Uterus (tissue), 4 donors: ENCODE measurements at places on chromosomes 16 and 17. TPM values are rescaled to one million over a fixed set of nuclear protein-coding genes. Genes with fewer than 3 reads are reported as not detected.
A peak's percentile ranks its signal among the peaks of the same experiment; 100 is the strongest.

GRCh38 chr16:57889960-57890751 lies 80.8 kb downstream of the CNGB1 start:
- DNase-seq = no peak

GRCh38 chr16:65744401-65744800 lies 622.1 kb upstream of the CDH5 start:
- no peak for DNase-seq

- no peak for DNase-seq
These were observed 6.0 kb upstream of the NT5M start for GRCh38 chr17:17297217-17297616.

DNA sequence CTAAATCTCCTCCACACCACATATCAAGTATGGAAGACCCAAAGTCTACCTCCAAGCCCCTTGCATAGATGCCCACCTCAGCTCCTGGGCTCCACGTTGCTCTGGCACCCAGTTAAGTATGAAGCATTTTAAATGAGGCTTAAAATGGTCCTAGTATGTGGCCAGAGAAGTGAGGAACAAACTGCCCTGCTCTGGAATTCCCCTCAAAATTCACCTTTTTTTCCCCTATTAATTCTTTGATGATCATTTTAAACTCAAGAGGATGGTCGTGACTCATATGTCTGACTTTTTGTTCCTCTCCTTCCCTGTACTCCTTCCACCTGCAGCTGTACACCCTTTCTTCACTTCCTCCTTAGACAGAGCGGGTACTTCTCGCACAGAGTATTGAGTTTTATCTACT lies 234.5 kb upstream of the MYOCD start:
- DNase-seq = no peak

The KDM8 gene
- total RNA-seq = 4.1 TPM

- no peak for DNase-seq
These were observed 49.9 kb downstream of the MAP2K4 start for GRCh38 chr17:12070561-12070960.

GRCh38 chr16:72959301-72959996 lies 88.5 kb downstream of the ZFHX3 start:
- no peak for DNase-seq

GRCh38 chr16:383326-384051 lies 1.7 kb upstream of the PGAP6 start:
- DNase-seq = no peak

The BCO1 gene
- total RNA-seq = 0.97 TPM

GRCh38 chr16:84084570-84085270 lies 32.0 kb downstream of the MBTPS1 start:
- DNase-seq = peak; percentile 50

The TEN1 gene
- 16.5 TPM for total RNA-seq

- no peak for DNase-seq
These were observed 7.3 kb downstream of the PIEZO1 start for GRCh38 chr16:88777471-88778270.

The ZBTB4 gene
- total RNA-seq = 22.7 TPM

DNA sequence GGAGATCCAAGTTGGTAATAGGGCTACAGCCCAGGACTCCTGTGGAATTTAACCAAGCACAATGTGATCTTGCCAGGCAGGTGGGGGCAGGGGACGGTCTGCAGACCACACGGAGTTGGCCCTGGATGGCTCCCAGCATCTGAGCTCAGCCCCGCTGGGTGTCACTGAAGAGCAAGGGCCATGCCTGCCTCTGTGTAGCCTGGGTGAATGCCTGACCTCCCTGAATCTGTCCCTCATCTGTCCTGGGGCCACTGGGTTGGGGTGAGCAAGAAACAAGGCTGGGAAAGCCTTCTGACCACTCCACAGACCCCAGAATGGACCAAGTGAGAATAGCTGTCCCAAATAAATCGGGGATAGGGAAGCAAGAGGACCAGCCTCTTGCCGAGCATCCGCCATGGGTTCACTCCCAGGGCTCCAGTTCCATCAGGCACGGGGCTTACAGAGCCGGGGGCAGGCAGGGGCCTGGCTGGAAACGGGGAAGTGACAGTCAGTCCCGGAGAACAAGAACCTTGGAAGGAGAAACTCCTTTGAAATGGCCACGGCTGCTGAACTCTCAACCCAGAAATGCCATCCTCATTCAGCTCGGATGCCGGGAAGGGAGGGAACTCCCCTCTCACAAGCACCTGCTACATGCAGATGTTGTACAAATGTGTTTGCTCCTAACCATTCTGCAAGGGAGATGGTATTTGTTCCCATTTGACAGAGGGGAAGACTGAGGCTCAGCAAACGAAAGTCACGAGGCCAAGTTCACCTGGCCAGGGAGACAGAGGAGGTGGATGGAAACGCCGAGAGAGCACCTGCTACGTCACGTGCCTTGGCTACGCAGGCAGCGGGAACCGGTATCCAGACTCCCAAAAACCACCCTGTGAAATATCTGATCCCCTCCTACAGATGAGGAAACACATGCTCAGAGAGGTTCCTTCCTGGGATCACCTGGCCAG lies 50.0 kb downstream of the RMI2 start:
- no peak for DNase-seq

DNA sequence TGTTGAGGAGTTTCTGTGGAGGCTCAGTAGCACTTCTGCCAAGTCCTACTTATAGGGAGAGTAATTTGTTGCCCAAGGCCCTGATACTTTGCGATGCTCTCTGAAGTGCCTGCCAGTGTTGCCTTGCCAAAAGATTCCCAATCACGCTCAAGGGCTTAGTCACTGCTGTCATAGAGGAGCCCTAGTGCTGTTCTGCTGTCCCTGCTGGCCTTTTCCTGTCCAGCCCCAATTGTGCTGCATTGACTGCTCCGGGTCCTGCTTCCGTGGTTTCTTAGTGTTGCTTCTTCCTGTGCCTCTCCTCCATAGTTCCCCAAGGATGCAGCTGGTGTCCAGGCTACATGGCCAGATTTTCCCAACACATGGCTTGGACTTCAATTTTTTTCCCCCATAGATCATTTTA lies 13.9 kb downstream of the NUP93 start:
- peak; percentile 34 for DNase-seq

The SLC52A1 gene
- not detected for total RNA-seq

DNA sequence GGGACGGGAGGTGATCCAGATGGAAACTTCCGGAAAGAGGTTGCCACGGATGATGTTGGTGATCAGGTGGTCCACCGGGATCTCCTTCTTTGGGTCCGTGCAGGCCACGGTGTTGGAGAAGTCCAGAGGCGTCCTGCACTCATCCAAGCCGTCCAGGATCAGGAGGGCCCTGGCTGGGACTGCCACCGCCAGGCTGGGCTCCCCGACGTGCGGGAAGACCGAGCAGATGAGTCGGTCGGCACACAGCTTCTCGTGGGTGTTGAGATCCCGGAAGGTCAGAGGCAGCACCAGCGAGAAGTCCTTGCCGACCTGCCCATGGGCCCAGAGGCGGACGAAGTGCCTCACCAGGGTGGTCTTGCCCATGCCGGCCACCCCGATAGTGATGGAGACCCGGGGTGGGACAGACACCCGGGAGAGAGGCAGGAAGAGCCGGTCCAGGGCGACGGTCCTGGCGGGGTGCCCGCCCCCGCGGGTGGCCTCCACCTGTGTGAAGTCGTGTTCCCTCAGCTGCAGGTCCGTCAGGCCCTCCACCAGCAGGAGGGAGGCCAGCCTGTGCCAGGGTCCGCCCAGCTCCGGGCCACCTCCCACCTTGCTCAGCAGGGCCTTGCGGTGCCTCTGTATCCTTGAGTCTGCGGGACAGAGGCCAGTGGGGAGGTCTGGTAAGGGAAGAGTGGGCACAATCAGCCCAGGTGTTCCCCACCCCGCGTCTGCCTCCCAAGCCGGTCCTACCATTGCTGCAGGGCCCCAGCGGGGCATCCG lies 12.9 kb downstream of the NLRC3 start:
- DNase-seq = no peak
